ENCODE measurements at places on chromosomes 13 and 19. TPM values are rescaled to one million over a fixed set of nuclear protein-coding genes. Genes with fewer than 3 reads are reported as not detected.

The FLT1 gene
- 45.6 TPM for total RNA-seq

The FBXO27 gene
- 0.12 TPM for total RNA-seq

The GPR183 gene
- total RNA-seq, result 22.6 TPM

The UBAC2 gene
- 56.3 TPM for total RNA-seq

The PSG2 gene
- total RNA-seq, result not detected

Measured in activated T-helper 1 cell treated with anti-CD3 and anti-CD28 coated beads, Interleukin-12 subunit alpha, Interleukin-12 subunit beta, Interleukin-2, Interleukin-4 antibody, amounts not matched to agents 30 ng/mL and 10 ng/mL and 1 ng/mL, durations not matched to agents 14 hours and 24 hours and 36 hours (primary cell).